Psoas muscle (tissue), 8 donors: ENCODE measurements at places on chromosomes 11 and 22. TPM values are rescaled to one million over a fixed set of nuclear protein-coding genes. Genes with fewer than 3 reads are reported as not detected.

HBG1 gene
- 1.3 TPM for total RNA-seq

CLTCL1 gene
- 130 TPM for total RNA-seq

RCN1 gene
- total RNA-seq, result 17.2 TPM

LRRC74B gene
- total RNA-seq, result not detected

INSC gene
- not detected for total RNA-seq

GALNT18 gene
- total RNA-seq, result 9.6 TPM

SMTNL1 gene
- 7.6 TPM for total RNA-seq

UBQLN3 gene
- not detected for total RNA-seq

DNA sequence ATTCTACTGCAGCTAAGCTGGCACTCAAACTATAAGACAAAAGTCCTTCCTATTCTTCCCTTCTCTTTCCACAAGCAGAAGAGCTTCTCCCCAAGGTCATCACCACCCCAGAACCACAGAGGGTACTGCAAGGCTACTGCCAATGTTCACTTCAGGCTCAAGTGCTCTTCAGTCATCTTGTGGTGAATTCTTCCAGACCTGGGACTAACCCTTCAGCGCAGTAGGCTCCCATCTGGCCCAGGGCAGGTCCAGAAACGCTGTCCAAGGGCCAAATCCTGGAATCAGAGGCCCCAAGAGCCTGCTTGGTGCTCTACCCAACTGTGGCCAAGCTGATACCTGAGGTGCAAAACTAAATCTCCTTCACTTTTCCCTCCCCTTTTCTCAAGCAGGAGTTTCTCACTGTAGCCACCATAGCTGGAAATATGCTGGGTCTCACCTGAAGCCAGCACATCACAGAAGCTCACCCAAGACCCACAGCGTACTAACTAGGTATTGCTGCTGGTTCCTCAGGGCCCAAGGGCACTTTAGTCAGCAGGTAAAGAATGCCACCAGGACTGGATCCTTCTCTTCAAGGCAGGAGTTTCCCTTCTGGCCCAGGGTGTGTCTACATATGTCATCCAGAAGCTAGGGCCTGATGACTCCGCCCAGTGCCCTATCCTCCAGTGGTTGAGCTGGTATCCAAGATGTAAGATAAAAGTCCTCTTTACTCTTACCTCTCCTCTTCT lies 27.8 kb downstream of the FCHSD2 start:
- no peaks in the 10 kb centered on the region for H3K27me3 ChIP-seq
- no peak overlapping the region for H3K4me3 ChIP-seq
- DNase-seq, result no peak
- H3K36me3 ChIP-seq, result no peaks in the 10 kb centered on the region
- H3K27ac ChIP-seq, result no peak overlapping the region
- no peaks in the 10 kb centered on the region for H3K4me1 ChIP-seq

GRCh38 chr11:122697636-122698167 lies 42.2 kb downstream of the UBASH3B start:
- H3K4me3 ChIP-seq, result no peak overlapping the region
- H3K27me3 ChIP-seq, result no peaks in the 10 kb centered on the region
- no peak overlapping the region for H3K27ac ChIP-seq
- no peaks in the 10 kb centered on the region for H3K4me1 ChIP-seq
- no peak for DNase-seq

- no peak for DNase-seq
- no peak overlapping the region for H3K27ac ChIP-seq
- no peak overlapping the region for H3K4me3 ChIP-seq
- no peaks in the 10 kb centered on the region for H3K36me3 ChIP-seq
- no peaks in the 10 kb centered on the region for H3K27me3 ChIP-seq
Measured at GRCh38 chr11:56740107-56740506, 8.4 kb downstream of the OR9G4 start.

DNA sequence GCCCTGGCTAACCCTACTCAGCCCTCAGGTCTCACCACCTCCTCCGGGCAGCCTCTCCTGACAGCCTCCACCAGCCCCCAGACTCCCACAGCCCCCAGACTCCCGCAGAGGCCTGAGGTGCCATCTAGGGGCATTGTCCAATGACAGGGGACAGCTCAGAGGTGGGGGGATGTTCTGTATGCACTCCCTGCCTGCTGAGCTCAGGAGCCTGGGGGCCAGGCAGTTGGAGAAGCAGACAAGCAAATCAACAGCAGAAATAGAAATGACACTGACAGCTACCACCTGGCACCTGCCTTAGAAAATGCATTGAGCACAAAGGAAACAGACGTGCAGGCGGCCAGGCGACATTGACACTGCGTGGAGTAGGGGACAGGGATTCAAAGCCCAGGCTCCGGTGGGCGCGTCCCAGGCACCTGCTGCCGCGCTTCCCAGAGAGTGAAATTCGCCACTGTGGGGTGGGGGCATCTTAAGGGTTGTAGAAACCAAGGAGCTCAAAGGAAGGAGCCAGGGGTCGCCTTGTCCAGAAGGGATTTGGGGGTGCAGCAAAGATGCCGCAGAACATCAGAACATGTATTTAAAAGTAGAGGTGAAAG lies 22.5 kb upstream of the WNT7B start:
- no peaks in the 10 kb centered on the region for H3K36me3 ChIP-seq
- H3K27me3 ChIP-seq, result no peaks in the 10 kb centered on the region
- no peak overlapping the region for H3K4me3 ChIP-seq
- no peak for DNase-seq

- H3K4me1 ChIP-seq, result no peaks in the 10 kb centered on the region
- H3K36me3 ChIP-seq, result peaks cover 38% of the 10 kb centered on the region
- no peak overlapping the region for H3K4me3 ChIP-seq
- H3K27ac ChIP-seq, result peak overlapping the region; percentile 60
Measured at GRCh38 chr11:8671193-8671612, 11.3 kb downstream of the TRIM66 start.

GRCh38 chr11:117410861-117411710 lies 83.4 kb downstream of the CEP164 start:
- no peaks in the 10 kb centered on the region for H3K27me3 ChIP-seq
- no peaks in the 10 kb centered on the region for H3K4me1 ChIP-seq
- no peak for DNase-seq
- no peak overlapping the region for H3K27ac ChIP-seq
- no peak overlapping the region for H3K4me3 ChIP-seq

- H3K27me3 ChIP-seq, result no peaks in the 10 kb centered on the region
- H3K4me3 ChIP-seq, result no peak overlapping the region
- peak overlapping the region; percentile 61 for H3K27ac ChIP-seq
Measured at GRCh38 chr11:12723421-12724300, 49.4 kb downstream of the TEAD1 start.

DNA sequence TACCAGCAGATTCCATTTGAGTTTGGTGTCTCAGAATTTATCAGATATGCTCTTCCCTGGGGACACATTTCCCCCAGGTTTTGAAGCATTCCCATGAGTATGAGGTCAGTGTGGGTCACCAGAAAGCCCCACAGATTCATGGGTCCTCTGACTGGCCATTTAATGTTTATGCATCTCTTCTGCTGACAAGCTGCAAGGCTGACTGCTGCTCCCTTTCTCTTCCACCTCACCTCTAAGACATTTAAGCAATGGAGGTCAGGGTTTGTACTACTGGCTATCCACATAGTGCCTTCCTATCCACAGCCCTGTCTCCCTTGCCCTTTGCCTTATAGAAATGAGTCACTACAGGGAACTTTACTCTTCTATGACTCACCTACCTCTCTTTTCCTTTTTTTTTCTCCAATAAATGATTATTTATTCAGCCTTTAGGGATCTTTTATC lies 106.0 kb upstream of the TIMP3 start:
- no peak for DNase-seq
- no peak overlapping the region for H3K4me3 ChIP-seq
- no peaks in the 10 kb centered on the region for H3K36me3 ChIP-seq
- H3K27ac ChIP-seq, result no peak overlapping the region
- no peaks in the 10 kb centered on the region for H3K27me3 ChIP-seq

DNA sequence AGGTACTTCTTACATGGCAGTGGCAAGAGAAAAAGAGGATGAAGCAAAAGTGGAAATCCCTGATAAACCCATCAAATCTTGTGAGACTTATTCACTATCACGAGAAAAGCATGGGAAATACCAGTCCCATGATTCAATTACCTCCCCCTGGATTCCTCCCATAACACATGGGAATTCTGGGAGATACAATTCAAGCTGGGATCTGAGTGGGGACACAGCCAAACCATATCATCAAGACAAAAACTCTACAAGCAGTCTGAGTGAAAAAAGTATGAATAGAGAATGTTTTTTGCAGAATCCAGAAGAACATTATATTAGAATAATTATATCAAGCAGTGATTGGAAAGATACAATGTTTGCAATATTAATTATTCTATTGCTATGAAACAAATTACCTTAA lies 893.7 kb downstream of the FAM181B start:
- no peak for DNase-seq
- no peaks in the 10 kb centered on the region for H3K27me3 ChIP-seq
- H3K4me3 ChIP-seq, result no peak overlapping the region
- H3K36me3 ChIP-seq, result no peaks in the 10 kb centered on the region

DNA sequence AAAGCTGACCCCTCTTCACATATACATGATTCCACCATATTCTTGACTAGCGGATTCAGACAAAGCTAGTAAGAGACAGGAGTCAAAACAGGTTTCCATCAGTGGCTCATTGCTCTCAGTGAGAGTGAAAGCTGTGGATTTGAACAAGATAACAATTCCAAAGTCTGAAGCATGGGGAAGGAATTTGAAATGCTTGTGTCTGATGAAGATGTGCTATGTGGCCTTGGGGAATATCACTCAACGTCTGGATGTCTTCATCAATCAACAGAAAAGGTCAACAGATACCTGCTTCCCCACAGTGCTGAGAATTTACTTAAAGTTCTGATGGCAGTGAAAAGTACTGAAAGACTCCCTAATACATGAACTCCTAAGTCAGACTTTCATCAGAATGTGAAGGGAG lies 46.9 kb upstream of the SESN3 start:
- no peak for DNase-seq
- H3K4me1 ChIP-seq, result no peaks in the 10 kb centered on the region
- no peak overlapping the region for H3K27ac ChIP-seq
- no peaks in the 10 kb centered on the region for H3K36me3 ChIP-seq

DNA sequence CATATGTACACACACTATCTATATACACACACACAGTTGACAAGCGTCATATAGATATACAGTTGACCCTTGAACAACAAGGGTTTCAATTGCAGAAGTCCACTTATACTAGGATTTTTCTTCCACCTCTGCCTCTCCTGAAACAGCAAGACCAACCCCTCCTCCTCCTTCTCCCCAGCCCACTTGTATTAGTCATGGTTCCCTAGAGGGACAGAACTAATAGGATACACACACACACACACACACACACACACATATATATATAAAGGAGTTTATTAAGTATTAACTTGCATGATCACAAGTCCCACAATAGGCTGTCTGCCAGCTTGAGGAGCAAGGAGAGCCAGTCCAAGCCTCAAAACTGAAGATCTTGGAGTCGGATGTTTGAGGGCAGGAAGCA lies 92.9 kb downstream of the DHCR7 start:
- no peak for DNase-seq
- no peak overlapping the region for H3K4me3 ChIP-seq
- H3K27ac ChIP-seq, result no peak overlapping the region

DNA sequence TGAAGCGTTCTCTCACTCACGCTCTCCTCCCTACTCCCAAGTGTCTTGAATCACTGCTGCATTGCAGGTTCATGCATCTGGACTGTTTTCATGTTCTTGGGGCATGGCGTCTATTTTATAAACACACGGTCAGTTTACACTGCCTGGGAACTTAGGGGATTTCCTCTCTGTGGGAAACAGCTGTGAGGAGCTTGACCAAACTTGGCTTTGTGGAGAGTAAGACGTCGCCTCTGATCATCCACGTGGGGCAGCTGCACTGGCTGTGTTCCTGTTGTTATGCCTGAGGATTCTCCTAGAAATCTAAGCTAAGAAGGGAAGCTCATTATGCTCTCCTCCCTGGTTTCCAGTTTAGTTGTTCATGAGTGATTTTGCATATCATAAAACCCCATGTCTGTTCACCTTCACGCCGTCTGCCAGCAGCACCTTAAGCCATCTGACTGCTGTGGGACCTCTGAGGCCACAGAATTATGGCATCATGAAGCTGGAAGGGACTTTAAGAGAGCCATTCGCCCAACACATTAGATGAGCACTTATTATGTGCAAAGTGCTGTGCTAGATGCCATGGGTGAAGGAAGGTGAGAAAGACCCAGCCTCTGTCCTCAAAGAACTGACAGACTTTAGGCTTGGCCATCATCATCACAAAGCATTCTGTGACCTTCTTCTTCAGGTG lies 38.8 kb upstream of the POU2AF1 start:
- H3K4me1 ChIP-seq, result peaks cover 25% of the 10 kb centered on the region
- no peak overlapping the region for H3K4me3 ChIP-seq
- DNase-seq, result peak; percentile 84
- no peaks in the 10 kb centered on the region for H3K36me3 ChIP-seq
- peak overlapping the region; percentile 68 for H3K27ac ChIP-seq
- no peaks in the 10 kb centered on the region for H3K27me3 ChIP-seq

DNA sequence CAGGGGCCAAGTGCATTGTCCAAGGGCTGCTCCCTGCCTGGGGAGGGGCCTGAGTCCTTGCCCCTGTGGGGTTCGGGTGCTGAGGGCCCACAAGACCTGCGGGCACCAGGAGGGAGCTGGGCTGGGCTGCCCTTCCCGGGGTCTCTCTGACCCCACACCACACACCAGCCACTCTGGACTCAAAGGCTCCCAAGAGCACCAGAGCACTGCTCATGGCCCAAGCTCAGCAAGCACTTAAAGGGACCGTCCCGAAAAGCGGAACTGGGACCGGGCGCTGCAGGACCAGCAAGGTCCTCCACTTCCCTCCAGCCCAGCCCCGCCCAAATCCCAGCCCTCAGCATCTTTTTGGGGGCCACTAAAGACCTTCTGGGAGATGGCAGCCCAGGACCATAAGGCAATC lies 5.3 kb downstream of the LSP1 start:
- no peaks in the 10 kb centered on the region for H3K36me3 ChIP-seq
- peaks cover 16% of the 10 kb centered on the region for H3K4me1 ChIP-seq
- DNase-seq, result peak; percentile 61
- no peak overlapping the region for H3K27ac ChIP-seq
- no peak overlapping the region for H3K4me3 ChIP-seq
- H3K27me3 ChIP-seq, result no peaks in the 10 kb centered on the region

GRCh38 chr11:47101406-47101805 lies 75.3 kb downstream of the ARFGAP2 start:
- no peak overlapping the region for H3K4me3 ChIP-seq
- no peaks in the 10 kb centered on the region for H3K27me3 ChIP-seq
- DNase-seq, result no peak
- no peak overlapping the region for H3K27ac ChIP-seq
- H3K4me1 ChIP-seq, result no peaks in the 10 kb centered on the region
